ENCODE measurements at places on chromosomes 2 and 18.
A peak's percentile ranks its signal among the peaks of the same experiment; 100 is the strongest.

- peaks cover 44% of the 10 kb centered on the region for H3K4me1 ChIP-seq
- no peak for DNase-seq
- peak overlapping the region; percentile 63 for H3K4me3 ChIP-seq
- no peaks in the 10 kb centered on the region for H3K36me3 ChIP-seq
- no peaks in the 10 kb centered on the region for H3K27me3 ChIP-seq
These were observed 119.0 kb downstream of the ARL4C start for GRCh38 chr2:234377761-234378391.

- no peak for DNase-seq
- no peak overlapping the region for H3K4me3 ChIP-seq
- H3K4me1 ChIP-seq = peaks cover 63% of the 10 kb centered on the region
These were observed 658.6 kb upstream of the FANCL start for GRCh38 chr2:58899692-58900091.

- H3K36me3 ChIP-seq = peaks cover 26% of the 10 kb centered on the region
- H3K4me1 ChIP-seq = peaks cover 3% of the 10 kb centered on the region
- no peak for DNase-seq
- peak overlapping the region; percentile 56 for H3K27ac ChIP-seq
- no peak overlapping the region for H3K4me3 ChIP-seq
These were observed 197.8 kb downstream of the TNS1 start for GRCh38 chr2:217804791-217805667.

GRCh38 chr2:190119923-190120590 lies 57.5 kb upstream of the MSTN start:
- no peaks in the 10 kb centered on the region for H3K27me3 ChIP-seq
- H3K4me3 ChIP-seq = no peak overlapping the region
- H3K27ac ChIP-seq = no peak overlapping the region

DNA sequence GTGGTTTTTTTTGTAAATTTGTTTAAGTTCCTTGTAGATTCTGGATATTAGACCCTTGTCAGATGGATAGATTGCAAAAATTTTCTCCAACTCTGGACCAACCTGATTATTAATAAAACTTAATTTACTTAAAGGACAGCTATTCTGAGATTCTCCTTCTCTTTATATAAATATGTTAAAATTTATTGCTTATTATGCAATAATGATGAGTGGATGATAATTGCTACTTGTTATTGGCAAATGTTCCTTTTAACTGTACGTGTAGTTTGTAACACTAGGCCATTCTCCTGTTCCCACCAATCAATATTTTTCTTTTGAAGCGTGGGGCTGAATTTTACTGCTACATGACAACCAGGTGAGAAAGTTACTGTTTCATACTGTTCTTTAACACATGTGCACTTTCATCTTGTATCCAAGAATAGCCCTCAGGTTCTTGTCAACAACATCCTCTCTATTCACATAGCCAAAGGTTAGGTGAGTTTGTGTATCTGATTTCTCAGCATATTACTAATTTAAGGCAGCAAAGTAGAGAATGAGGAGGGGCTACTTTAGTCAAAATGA lies 16.6 kb upstream of the STK17B start:
- no peak overlapping the region for H3K4me3 ChIP-seq
- no peak for DNase-seq
- no peaks in the 10 kb centered on the region for H3K27me3 ChIP-seq
- no peaks in the 10 kb centered on the region for H3K36me3 ChIP-seq

DNA sequence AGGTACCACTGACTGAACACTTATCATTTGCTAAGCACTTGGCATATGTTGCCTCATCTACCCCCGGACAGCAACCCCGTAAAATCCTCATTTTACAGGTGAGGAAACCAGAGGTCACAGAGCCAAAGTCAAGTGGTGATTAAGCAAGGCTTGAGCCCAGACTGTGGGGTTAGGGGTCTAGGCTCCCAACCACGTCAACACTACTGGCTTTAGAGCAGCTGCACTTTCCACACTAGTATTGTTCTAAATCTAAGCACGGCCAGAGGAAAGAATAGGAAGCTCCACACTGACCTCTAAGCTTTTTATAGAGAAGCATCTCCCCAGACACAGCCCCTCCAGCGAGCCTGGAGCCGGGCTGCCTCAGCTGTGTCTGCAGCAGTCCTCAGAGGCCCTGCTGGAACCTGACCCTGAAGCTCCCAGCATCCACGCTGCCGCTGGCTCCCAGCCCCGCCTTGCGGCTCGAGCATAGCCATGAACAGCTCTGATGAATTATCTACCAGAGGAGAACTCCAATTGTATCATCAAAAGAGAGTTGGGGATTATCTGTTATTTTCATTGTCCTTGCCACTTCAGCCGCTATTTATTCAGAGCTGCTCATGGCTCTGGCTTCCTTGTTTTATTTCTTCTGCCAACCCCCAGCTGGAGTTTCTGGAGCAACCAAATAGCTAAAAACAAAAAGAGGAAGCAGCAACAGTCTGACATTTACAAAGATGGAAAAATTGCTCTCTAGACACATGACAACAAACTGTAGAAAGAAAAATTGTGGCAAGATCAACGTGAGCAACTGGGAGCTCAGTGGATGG lies 62.2 kb upstream of the RTN4 start:
- H3K27ac ChIP-seq = peak overlapping the region; percentile 97
- H3K4me3 ChIP-seq = peak overlapping the region; percentile 33
- peaks cover 72% of the 10 kb centered on the region for H3K4me1 ChIP-seq
